ENCODE measurements at places on chromosomes 16 and 17.

DNA sequence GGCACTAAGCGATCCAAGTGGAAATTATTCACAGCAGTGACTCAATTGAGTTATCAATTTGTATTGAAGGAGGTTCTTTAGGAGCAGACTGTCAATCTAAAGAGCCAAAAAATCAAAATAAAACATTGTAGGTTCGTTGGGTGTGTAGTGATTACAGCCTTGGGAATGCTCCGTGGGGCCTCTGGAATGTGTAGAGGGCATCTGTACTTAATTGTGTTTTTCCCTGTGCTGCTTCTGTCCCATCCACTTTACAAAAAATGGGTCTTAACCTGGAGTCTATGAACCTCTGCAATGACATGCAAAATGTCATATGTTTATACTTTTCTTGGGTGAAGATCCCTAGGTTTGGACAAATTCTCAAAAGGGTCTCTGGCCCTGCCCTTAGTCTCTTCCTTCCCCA, 215.1 kb downstream of the CCDC182 start:
- no peak for DNase-seq

DNA sequence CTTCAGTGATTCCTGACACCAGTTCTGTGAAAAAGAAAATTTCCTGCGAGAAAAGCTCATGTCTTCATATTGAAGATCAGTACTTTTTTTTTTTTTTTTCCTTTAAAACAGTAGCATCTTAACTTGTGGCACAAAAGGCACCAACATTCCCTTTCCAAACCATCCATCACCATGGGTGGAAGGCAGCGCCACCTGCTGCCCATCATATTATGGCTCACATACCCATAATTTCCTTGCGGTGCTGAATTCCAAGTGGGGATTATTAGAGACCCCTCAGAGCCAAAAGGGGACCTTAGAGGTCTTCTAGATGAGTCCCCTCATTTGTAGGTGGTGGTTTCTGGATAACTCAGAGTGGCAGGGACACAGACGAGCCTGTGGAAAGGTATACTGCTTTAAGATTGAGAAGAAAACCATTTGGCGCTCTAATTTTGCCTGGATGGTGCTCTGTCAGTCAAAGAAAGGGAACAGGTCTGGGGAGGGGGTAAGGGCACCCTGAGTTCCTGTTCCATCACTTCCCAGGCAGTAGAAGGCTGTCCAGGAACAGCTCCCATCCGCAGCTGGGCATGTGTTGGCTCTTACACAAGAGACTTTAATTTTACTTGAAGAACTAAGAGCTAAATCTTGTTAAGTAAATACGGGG, 7.9 kb upstream of the SOST start:
- DNase-seq: peak; percentile 81

DNA sequence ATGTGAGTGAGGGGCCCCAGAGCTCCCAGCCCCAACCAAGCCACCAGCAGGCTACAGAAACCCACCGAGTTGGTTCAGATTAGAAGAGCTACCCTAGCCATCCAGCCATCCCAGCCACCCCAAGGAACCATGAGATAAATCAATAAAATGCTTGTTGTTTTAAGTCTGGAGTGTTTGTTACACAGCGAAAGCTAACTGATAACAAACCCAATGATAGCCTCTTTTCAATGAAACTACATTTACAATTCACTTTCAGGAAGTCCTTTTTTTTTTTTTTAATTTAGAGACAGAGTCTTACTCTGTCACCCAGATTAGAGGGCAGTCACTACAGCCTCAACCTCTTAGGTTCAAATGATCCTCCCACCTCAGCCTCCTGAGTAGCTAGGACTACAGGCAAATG, 215.0 kb upstream of the ZFHX3 start:
- no peak for DNase-seq

- DNase-seq: no peak
Observed at GRCh38 chr16:87240211-87241136, 76.7 kb downstream of the C16orf95 start.

- no peak for DNase-seq
Observed at GRCh38 chr16:49280841-49281371, 732 bp downstream of the CBLN1 start.

GRCh38 chr17:80957461-80957941, 34.1 kb upstream of the CHMP6 start:
- DNase-seq: peak; percentile 17

Data from left cardiac atrium (tissue), 4 donors.